ENCODE measurements at places on chromosomes 4 and X.

DNA sequence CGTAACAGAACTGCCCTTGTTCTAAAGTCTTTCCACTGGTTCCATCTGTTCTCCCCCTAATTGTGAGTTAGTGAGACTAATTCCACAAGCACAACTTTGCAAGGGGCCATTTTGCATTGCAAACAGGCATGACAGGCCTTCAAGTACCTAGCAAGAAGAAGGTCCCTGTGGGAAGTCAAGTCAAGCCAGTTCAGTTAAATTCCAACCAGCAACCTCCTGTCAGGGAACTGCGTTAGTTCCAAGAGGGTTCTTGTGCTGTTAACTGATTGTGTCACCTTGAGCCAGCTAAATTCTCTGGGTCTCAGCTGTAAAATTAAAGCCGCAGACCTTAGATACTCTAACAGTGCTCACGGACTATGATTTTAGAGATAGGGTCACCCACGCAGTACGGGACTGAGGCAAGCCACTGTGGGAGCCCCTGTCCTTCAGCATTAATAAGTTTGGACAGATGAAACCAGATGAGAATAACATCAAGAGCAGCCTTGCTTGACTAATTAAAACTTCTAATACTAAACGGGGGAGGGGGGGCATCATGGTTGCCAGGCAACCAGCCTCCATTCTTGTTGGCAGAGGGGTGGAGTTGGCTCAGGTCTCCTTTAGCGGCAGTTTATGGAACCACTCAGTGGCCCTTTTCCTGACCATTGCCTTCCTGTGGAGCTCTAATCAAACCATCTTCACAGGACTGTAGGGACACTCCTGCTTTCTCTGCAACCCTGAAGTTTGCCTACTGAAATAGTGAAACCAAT, 24.1 kb upstream of the TMEM150C start:
- no peak for DNase-seq

GRCh38 chr4:153090181-153090580, 114.1 kb upstream of the TRIM2 start:
- DNase-seq = no peak

DNA sequence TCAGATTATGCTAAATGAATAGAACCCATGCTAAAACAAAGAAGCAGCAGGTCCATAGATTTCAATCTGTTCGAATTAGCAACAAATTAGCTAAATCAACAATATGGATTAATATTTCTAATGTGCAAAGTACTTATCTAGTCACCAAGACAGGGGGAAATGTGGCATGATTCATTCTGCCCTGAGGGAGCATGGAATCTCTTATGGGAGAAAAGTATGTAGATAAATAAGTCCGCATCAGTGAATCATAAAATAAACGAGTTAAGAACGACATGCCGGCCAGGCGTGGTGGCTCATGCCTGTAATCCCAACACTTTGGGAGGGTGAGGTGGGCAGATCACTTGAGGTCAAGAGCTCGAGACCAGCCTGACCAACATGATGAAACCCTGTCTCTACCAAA, 102.1 kb downstream of the ANOS1 start:
- no peak for DNase-seq

GRCh38 chr4:140238351-140239056, 84.5 kb upstream of the MAML3 start:
- DNase-seq = no peak

DNA sequence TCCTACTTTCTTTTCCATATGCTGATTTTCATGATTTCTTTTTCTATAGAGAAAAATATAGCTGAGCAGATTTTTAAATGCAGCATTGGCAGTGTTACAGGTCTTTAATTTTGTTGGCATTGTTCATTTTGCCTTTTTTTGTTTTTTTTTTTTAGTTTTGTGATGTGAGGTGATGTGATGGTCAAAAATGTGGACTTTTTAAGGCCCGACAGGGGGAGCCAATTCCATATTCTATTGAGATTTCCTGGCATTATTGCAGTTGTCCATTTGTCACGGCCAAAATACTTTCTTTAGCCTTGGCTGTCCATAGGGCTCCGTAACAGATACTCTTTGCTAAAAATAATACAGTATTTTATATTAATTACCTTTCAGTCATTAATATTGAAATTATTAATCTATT, 47.8 kb downstream of the SLIT2 start:
- DNase-seq = no peak

GRCh38 chr4:6076391-6076790, 58.2 kb upstream of the C4orf50 start:
- DNase-seq = no peak

DNA sequence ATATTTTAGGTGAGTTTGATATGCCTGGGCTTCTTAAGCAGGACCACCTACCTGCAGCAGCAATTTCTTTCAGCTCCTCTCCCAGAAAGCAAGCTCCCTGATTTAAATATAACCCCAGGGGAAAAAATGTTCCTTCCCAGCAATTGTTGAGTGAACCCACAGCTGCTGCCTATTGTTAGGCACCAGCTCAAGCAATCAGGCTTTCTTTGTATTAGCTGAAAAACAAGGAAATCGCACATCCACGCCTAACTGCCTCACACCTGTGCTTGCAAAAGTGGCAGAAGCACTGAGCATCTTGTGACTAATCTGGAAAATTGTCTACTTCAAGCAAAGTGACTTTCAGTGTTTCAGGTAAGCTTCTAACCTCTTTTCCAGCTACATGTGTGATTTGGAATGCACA, 432.2 kb downstream of the SMARCA1 start:
- DNase-seq = no peak

DNA sequence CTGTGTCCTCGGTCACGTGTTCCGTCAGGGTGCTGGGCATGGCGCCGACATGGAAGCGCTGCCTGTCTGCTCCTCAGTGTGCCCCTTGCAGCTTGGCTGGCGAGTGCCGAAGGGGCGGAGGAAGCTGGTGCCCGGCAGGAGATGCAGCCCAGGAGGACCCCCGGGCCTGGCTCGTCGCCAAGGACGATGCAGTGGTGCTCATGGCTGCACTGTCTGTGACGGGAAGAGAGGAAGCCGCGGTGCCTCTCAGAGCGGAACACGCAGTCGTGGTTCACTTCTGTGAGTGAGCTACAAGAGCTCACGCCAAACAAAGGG, 38.1 kb downstream of the FGFRL1 start:
- no peak for DNase-seq

GRCh38 chr4:164442180-164442579, 311.8 kb upstream of the SMIM31 start:
- DNase-seq = no peak

DNA sequence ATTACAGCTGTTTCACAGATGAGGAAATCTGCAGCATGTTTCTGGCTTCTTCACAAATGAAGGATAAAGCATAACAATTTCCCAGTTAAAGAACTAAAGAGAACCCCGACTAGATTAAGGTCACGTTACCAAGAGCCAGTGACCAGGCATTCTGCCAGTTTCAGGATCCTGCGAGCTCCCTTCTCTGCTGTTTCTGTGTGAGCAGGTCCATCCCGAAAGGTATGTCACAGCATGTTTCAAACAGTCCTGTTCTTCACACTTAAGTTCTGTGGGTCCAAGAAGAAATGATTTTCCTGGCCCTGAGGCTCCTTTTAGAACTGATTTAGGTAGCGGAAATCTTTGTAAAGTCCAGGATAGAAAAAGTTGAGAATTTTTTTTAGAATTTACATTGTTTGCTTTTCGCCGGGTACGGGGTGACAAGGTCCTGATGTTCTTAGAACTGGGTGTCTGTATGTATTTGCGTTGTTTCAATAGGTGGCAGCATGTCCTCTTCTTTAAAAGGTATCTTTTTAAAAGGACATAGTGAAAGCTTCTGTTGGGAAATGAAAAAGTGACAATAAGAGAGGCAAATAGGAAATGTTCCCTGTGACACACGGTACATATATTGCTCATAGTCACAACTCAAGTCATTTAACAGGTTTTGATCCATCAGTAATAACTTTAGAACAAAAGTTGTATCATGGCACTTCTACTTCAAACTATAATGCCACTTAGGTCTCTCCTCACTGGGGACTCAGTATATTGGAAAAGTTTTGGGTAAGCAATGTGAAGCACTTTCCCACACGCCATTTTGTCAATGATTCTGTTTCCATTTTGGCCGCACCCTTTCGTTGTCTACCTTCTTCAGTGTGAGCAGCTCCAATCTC, 18.4 kb downstream of the IL21 start:
- peak; percentile 19 for DNase-seq

- DNase-seq = no peak
Observed at GRCh38 chr4:13647031-13647430, 19.5 kb upstream of the BOD1L1 start.

GRCh38 chr4:81454499-81454898, 17.2 kb downstream of the RASGEF1B start:
- DNase-seq = no peak

GRCh38 chr4:94934201-94934600, 176.4 kb downstream of the BMPR1B start:
- no peak for DNase-seq

GRCh38 chr4:6538575-6538974, 36.4 kb upstream of the MAN2B2 start:
- no peak for DNase-seq

DNA sequence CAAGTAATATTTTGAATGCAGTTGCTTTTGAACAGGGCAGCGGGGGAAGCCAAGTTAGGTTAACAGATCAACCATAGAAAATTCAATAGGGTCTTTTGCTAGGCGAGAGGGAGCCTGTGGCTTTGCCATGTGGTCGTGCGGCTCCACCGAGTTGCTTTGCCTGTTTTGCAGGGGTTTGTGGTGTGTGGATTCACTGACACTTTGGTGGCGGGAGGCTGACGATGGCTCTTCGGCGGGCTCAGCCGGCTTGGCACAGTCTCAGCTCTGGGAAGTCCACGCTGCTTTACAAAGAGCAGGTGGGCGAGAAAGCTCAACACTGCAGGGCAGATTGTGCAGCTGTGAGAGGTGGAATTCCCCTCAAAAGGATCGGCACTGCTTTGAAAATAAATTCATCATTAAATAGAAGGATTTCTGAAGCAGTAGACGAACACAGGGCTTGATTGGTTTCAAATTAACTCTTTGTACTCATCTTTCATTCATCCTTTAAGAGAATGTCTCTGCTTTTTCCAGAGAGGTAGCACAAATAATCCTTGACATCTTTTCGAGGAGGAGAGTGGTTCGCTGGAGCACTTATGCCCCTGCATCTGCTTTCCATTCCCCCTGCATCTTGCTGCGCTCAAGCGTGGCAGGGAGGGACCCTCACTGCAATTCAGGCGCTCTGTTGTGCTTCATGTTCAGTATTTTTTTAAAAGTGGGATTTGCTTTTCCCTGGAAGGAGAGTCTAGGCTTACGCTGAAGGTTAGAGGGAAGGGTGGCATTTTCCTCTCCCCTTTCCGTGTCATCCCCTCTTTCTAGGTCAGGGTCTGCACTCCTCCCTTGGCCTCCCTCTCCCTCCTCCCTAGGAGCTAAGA, 201.8 kb upstream of the LEF1 start:
- no peak for DNase-seq

- DNase-seq = no peak
Observed at GRCh38 chr4:20378181-20378580, 126.5 kb downstream of the SLIT2 start.

DNA sequence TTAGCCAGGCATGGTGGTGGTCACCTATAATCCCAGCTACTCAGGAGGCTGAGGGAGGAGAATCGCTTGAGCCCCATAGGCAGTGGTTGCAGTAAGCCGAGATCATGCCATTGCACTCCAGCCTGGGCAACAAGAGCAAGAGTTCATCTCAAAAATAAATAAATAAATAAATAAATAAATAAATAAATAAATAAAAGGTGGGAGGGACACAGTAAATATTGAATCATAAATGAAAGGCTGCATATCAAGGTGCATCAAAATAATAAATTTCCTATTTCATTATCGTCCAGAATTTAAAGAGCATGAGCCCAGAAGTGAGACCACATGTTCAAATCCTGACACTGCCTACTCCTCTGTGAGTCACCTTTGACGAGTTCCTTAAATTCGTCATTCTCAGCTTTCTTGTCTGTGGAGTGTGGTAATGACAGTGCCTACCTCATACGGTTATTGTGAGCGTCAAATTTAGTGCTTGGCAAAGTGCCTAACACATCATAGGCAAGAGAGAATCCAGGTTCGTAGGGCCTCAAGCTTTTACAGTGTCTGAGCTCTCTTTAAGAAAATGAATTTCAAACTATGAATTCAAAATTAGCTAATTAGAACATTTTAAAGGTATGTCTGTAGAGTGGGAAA, 49.9 kb downstream of the IL15 start:
- DNase-seq = no peak

DNA sequence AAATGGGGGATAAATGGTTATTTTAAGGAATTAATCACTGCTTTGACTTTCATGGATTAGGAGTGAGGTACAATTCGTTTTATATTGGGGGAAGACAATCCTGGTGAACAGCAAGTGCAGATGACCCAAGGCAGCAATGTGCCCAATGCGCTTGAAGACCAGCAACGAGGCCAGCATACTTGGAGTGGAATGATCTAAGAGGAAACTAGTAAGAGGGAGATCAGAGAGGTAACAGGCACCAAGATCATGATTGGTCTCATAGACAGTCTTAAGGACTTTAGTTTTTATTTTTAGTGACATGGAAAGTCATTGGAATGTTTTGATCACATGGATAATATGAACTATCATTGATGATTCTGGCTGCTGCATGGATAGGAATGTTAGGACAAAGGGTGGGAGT, 90.6 kb downstream of the BMPR1B start:
- DNase-seq = no peak
